Activated CD4-positive, alpha-beta T cell treated with anti-CD3 and anti-CD28 coated beads, Interleukin-2, amount 50 U/mL, for 4 hours (primary cell): ENCODE measurements at places on chromosomes 12 and 14.
A peak's percentile ranks its signal among the peaks of the same experiment; 100 is the strongest.

DNA sequence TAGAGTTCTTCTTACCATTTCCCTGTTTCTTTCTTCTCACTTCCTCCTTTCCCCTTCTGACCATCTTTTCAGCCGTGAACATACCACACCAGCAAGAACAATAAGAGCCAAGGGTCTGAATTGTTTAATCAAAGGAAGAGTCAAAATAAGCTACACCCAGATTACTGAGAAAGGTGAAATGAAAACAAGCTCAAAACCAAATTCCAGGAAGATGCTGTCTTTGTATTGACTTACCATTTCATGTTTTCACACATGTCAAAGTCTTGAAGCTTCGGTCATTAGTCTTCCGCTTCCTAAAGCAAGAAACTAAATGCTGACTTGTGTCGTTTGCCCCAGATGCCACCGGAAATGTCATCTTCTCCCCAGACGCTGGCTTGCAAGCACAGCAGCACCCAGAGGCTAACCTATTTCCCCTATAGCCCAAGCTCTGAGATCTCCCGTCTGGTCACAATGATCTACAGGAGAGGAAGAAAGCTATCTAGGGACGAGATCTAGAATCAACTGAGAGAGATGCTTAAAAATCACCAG lies 136.5 kb upstream of the AMIGO2 start:
- peak; percentile 65 for DNase-seq

GRCh38 chr12:14906114-14906513 lies 20.5 kb upstream of the MGP start:
- no peak for DNase-seq

DNA sequence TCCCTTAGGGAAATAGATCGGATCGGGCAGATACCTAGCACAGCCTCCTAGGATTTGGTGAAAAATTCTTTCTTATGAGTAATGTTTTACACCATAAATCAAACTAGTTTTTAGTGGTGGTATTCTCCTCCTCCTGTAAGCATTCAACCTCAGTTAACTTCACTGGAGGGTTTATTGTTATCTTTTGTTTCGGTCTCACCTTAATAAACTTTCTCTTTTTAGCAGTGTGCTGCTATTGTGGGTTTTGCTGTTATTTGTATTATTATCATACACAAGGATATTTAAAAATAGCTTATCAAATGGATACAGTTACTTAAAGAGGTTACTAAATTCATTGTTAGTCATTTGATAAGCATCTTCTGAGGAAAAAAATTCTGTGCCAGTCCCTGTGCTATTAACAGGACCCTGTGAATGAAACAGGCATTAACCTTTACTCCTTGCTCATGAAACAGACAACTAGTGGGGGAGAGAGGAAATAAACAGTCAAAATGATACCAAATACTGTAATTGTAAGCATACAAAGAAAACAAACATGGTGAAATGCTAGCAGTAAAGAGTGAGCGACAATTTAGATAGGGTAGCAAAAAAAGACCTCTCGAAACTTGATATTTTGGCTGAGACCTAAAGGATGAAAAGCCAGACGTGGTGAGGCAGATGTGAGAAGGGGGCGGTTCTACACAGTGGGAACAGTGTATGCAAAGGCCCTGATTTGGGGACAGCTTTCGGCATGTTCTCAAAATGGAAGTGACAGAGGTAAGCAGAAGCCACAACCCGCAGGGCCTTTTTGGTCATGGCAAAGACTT lies 178.7 kb upstream of the SOX5 start:
- DNase-seq, result no peak

GRCh38 chr14:76718306-76719040 lies 42.8 kb upstream of the VASH1 start:
- DNase-seq, result no peak
